ENCODE measurements at places on chromosomes 7 and 10.

DNA sequence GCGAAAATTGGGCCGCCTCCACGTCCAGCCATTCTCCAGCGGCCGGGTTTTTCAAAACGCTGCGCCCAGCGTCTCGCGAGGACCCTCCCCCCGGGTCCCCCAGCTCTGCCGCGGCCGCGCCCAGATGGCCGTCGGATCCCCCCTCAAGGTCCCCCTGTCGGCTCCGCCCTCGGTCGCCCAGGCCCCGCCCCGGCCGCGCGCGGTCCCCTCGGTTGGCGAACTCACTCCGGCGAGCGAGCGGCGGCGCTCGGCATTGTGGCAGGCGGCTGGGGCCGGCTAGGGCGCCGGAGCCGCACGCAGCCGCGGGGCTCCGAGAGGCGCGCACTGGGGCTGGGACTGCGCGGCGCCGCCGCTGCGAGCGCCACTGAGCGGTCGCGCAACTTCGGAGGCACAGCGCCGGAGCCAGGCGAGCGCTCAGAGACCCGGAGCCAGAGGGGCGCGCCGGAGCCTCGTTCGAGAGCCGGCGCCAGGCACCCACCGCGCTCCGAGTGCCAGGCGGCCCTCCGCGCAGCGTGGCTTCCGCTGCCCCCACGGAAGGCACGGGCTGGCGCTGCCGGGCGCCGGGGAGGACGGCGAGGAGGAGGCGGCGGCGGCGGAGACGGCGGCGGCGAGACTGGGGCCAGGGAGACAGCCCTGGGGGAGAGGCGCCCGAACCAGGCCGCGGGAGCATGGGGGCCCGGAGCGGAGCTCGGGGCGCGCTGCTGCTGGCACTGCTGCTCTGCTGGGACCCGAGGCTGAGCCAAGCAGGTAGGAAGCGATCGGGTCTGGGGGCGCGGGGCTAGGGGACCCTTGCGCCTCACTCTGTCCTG lies at the start of gene UNC5B:
Gene UNC5B (plus strand): TSS at position 253 of the 809 bp plus-strand sequence. CDS start 416 bp downstream, at position 669.
- DNase-seq, result no peak

DNA sequence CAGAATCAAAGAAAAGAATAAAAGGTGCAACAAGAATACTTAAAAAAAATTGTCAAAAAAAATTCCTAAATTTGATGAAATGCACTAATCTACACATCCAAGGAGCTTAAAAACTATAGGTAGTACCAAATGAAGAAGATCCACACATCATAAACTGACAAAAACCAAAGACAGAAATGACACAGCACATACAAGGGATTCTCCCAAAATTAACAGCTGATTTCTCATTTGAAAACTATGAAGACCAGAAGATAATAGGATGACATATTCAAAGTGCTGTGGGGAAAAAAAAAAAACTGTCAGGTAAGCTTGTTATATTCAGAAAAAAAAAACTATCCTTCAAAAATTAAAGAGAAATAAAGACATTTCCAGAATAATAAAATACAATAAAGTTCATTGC lies 618.2 kb downstream of the TNS3 start:
- DNase-seq, result no peak

DNA sequence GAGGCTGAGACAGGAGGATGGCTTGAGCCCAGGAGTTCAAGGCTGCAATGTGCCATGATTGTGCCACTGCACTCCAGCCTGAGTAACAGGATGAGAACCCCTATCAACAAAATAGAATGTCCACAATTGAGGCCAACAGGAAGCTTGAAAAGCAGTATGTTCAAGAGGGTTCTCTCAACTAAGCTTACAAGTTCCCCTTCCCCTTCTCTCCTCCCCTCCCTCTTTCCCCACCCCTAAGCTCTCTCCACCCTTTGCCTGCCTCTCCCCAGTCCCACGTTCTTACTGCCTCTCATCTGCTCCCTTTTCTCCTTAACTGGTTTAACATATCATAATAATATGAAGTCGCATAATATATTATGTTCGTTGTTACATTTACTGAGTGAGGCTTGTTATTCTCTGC lies 35.4 kb downstream of the KIAA1549 start:
- no peak for DNase-seq

GRCh38 chr7:497346-497745 lies 22.3 kb downstream of the PDGFA start:
- DNase-seq, result no peak

- DNase-seq, result no peak
These were observed 287.8 kb upstream of the IGFBP3 start for GRCh38 chr7:46208635-46209525.

DNA sequence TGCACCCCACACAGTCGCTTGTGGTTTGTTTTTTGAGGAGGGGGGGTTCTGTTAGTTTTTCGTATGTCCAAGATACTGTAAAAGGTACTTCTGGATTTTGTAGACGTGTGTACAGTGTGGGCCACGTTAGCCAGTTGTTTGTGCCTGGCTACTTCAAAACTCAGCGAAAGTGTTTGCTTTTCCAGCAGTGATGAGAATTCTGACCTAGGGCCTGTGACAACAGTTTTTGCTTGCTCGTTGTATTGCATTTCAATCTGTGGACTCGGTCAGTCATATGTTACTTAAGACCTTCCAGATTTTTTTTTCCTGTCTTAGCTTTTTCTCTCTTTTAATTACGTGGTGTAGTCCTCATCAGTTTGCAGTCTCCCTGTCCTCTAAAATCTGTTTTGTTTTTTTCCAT lies 338.9 kb upstream of the GALNT17 start:
- no peak for DNase-seq
